ENCODE measurements at places on chromosomes 2 and 18.

- DNase-seq, result no peak
These were observed 132.1 kb upstream of the DNMT3A start for GRCh38 chr2:25473758-25474340.

GRCh38 chr2:30147196-30147714 lies 448 bp downstream of the YPEL5 start:
- peak; percentile 36 for DNase-seq

- DNase-seq, result peak; percentile 28
These were observed 56.1 kb downstream of the FARP2 start for GRCh38 chr2:241412144-241412543.

DNA sequence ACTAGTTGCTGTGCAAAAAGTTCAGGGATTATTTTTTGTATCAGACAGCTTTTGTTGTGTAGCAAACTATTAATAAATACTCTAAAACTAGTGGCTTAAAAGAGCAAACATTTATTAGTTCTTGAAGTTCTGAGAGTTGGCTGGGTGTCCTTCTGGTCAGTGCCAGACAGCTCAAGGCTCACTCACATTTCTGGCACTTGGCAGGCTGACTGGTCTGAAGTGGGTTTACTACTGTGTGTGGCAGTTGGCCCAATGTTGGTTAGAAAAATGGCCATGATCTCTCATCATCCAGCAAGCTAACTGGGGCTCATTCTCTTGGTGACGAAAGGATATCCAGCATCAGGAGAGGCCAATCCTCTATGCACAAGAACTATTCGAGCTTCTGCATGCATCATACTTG lies 71.4 kb upstream of the ZNF385B start:
- DNase-seq, result no peak
